ENCODE measurements at places on chromosomes 3 and 15. TPM values are rescaled to one million over a fixed set of nuclear protein-coding genes. Genes with fewer than 3 reads are reported as not detected.

Gene UBAP1L
- 2.3 TPM for total RNA-seq

GRCh38 chr3:98027085-98027446, 8.0 kb downstream of the GABRR3 start:
- DNase-seq: no peak

- DNase-seq: no peak
These were observed 34.6 kb downstream of the CD200R1L start for GRCh38 chr3:112811917-112812660.

Gene ARPP21
- total RNA-seq: not detected

GRCh38 chr15:48803877-48804276, 7.0 kb downstream of the CEP152 start:
- DNase-seq: no peak

Gene UQCC5
- 86.2 TPM for total RNA-seq

All from adrenal gland (tissue), 19 donors.